ENCODE measurements at places on chromosomes 3 and 15. TPM values are rescaled to one million over a fixed set of nuclear protein-coding genes. Genes with fewer than 3 reads are reported as not detected.
A peak's percentile ranks its signal among the peaks of the same experiment; 100 is the strongest.

GOLGA8S gene
- total RNA-seq = under 0.01 TPM

TM4SF1 gene
- 423 TPM for total RNA-seq

HIGD2B gene
- total RNA-seq = 0.26 TPM

DNAH1 gene
- total RNA-seq = 1.8 TPM

ABI3BP gene
- total RNA-seq = 6.2 TPM

ZNF860 gene
- total RNA-seq = under 0.01 TPM

MEIS2 gene
- 31.0 TPM for total RNA-seq

CCDC80 gene
- total RNA-seq = 366 TPM

CFAP92 gene
- total RNA-seq = under 0.01 TPM

DNA sequence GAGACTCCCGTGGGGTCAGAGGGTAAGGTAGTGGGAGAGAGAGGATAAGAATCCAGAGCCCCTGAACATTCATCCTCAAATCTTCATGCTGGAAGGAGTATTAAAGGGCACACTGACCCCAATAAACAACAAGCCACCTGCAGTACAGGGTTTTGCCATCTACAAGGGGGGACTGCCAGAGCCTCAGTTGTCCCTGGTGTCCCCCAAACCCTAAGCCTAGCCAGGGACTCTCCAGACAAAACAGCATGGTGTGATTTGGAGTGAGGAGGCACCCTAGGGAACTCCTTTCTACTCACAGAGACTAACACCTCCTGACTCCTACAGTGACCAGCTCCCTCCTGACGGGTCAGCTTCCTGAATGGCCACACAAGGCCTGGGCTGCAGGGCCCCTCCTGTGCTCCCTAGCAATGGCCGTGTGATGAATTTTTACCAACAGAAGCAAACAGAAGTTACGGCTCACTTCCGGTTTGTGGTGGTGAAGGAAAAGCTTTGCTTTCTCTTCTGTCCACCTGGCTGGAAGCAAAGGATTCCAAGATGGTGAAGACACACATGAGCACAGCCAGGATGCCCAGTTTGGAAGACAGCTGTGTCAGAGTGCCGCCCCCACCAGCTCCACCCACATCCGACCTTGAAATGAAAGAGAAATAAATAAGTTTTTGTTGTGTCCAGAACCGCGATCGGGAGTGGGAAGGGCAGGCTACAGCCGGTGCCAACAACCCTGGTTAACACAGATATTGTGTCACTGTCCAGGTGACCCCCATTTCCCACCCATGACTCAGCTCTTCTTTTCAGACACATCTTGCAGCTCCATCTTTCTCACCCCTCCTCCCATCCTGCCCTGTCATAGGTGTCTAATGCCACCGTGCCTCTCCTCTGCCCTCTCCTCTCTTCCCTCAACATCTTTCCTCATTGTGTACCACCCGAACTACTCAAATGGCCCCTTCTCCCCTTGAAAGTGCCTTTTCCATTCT lies 69.6 kb upstream of the ATP13A3 start:
- DNase-seq = peak; percentile 70

DNA sequence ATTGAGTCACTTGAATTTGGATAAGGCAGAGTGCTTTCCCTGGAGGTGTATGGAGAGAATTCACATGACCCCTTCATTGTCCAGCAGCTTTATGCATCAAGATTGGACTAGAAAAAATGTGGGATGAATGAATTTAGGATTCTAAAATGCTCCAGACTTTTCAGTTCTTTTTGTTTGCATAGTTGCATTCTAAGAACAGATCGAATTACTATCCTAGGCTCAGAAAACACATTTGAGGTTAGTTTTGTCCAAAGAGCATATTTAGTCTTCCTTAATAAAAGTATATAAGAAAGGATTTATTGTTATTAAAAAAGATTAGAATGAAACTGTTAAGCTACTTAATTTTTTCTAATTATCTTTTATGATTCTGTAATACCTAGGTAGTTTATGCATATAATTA lies 127.4 kb downstream of the UBE2E2 start:
- no peak for DNase-seq

DNA sequence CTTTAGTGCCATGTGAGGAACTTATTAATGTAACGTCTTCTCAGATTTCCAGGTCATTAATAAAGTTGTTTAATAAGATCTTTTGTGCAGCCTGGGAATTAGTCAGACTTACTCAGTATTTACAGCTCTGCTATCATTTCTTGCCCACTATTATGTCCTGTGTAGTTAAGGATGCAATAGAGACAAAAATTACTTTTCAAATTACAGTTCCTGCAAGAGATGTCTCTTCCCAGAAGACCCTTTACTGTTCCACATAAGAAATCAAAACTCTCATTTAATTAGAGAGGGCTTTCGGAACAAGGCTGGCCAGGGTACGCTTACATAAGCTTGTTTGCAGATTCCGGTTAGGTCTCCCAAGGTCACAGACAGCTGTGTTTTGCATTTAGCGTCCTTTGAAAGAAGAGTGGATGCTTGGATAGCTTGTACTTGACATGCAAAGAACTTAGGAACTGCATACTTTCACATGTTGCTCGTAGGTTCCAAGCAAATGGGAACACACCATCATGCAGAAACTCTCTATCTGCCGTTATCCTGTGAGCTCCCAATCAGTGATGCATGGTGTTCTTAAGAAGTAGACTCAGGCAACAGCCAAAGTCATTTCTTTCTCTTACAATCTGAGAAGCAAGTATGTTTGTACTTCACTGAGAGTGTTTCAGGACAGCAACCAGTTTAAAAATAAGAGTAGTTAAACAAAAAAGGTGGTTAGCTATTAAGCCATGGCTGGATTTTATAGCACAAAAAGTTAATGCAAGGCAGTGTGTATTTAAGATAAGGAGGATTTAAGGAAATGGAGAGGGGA lies 37.4 kb downstream of the FILIP1L start:
- no peak for DNase-seq

GRCh38 chr3:78974181-78974790 lies 793.5 kb downstream of the ROBO1 start:
- peak; percentile 79 for DNase-seq

GRCh38 chr15:62262305-62262941 lies 97.3 kb upstream of the C2CD4B start:
- DNase-seq = no peak

DNA sequence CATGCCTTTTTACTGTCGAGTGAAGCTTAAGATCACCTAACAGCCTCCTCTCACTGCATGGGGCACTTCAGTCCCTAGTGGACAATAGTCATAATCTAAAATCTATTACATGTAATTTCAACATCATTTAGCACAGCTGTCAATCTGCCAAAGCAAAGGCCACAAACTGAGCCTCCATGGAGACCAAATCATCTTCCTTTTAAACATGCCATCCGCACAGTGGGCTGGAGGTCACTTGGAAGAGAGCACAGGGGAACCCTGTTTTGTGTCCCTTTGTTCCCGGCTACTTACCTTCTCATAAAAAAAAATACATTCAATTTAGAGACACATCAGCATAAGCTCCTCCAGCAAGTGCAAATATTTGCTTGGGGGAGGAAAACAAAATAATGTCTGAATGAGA lies 167.3 kb downstream of the SQOR start:
- no peak for DNase-seq

DNA sequence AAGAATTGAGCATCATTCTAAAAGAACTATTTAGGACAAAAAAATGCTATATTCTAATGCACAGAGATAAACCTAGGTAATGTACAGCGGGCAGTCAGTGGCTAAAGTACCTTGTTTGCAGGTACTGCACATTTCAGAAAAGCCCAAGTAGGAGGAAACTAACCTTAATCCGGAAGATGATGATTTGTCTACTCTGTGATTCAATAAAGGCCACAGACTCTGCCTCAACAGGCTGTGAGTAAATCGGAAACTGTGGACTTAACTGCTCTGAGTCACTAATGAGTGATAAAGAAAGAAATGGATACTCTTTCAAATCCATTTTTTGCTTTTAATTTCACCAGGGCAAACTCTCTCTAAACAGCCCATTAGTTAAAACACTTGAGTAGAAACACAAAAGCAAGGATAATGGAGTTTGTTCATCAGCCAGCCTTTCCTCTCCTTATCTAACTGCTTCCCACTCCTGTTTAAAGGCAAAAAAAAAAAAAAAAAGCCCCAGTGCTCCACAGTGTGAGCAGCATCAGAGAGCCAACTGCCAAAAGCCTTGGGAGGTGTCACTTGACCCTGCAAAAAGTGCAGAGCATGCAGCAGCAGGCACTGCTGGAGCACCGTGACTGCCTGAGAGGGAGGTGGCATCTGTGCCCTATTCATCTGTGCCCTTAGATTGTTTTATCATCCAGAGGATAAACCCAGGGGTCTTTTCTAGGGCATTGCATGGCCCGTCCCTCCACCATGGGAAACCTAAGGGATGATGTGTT lies 187.7 kb downstream of the SATB1 start:
- peak; percentile 85 for DNase-seq

GRCh38 chr3:186360779-186361178 lies 1.3 kb downstream of the DGKG start:
- no peak for DNase-seq

DNA sequence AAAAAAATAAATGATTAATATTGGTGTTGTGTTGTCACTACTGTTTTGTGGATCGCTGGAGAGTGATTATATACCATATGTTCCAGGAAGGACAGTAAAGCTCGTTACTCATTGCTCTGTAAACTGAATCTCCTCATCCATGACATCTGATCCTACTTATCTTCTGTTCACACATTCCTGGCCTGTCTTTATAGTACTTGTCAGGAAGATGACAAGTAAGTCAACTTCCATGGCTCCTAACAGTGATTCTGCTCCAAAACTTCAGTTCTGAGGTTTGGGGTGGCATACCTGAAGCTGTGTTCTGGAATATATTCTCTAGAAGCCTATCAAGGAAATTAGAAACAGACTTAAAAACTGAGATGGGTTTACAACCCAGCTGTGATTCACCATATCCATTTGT lies 288.9 kb downstream of the ZBBX start:
- DNase-seq = no peak

- DNase-seq = no peak
These were observed 205.8 kb upstream of the IL12A start for GRCh38 chr3:159782724-159783421.

- DNase-seq = no peak
These were observed 14.0 kb downstream of the AAGAB start for GRCh38 chr15:67240235-67241131.

DNA sequence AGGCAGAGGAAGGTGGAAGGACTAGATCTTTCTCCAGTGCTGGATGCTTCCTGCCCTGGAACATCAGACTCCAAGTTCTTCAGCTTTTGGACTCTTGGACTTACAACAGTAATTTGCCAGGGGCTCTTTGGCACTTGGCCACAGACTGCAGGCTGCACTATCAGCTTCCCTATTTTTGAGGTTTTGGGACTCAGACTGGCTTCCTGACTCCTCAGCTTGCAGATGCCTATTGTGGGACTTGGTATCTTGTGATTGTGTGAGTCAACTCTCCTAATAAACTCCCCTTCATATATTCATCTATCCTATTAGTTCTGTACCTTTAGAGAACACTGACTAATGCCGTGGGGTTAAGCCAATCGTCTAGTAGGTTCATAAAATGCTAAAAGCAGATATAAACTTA lies 8.8 kb upstream of the B3GNT5 start:
- DNase-seq = peak; percentile 36

DNA sequence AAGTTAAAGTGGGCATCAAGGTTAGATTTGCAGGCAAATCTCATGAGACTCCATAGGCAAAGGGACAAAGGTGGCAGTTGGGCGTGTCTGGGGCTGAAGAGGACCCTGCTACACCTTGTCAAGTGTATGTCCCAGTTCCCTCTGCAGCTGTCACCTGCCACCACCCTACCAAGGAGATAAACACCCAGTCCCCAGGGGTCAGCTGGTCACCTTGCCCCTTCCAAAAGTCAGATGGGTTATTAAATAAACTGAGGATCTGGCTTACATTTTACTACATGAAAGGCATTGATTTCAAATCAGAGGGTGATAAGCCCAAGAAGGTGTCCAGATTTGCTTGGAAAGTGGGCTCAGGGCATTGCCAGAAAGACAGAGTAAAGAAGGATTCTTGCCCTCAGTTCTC lies 248.1 kb upstream of the TRIM42 start:
- DNase-seq = no peak
